ENCODE measurements at places on chromosomes 2 and 18. TPM values are rescaled to one million over a fixed set of nuclear protein-coding genes. Genes with fewer than 3 reads are reported as not detected.

Gene ZEB2
- 8.3 TPM for total RNA-seq

Gene SIGLEC15
- 0.41 TPM for total RNA-seq

Gene PLCL1
- 2.0 TPM for total RNA-seq

Gene PTPRN
- 17.5 TPM for total RNA-seq

Gene SP100
- total RNA-seq, result 41.8 TPM

DNA sequence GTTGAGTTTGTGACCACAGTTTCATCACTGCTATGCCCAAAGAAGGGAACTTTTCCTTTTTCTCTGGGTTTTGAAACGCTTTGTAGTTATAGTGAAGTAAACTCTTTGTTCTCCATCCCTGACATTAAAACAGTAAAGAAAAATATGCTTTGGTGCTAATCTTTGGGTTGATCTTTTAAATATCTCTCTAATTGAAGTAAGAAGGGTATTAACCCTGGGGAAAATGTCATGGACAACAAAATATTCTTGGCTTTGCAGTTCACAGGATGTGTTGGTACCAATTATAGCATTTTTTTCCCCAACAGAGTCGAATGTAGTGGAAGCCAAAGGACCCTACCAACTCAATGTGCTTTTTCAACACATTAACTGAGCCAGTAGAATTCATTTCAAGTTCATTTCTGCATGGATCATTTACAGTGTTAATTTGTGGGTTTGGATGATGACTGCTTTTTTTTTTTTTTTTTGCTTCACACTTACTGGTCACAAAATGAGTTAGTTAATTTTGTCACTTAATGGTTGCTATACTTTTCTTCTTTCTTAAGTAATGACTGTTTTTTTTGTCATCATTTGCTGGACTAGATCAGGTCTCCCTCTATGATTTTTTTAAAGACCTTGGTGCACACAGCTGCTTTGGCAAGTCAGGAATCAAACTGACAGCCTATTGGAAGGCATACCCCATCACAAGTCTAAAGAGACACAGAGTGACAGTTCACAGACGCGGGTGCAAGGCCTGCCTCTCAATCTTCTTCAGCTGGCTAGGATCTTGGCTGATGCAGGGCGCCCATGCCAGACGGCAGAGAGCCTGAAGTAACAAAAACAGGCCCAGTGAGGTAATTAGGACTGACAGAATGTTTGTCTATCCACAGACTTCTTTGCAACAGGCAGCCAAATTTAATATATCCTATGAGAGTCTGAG, 98.8 kb upstream of the MMADHC start:
- DNase-seq, result no peak

GRCh38 chr2:193253014-193253530, 1058.3 kb upstream of the TMEFF2 start:
- no peak for DNase-seq

DNA sequence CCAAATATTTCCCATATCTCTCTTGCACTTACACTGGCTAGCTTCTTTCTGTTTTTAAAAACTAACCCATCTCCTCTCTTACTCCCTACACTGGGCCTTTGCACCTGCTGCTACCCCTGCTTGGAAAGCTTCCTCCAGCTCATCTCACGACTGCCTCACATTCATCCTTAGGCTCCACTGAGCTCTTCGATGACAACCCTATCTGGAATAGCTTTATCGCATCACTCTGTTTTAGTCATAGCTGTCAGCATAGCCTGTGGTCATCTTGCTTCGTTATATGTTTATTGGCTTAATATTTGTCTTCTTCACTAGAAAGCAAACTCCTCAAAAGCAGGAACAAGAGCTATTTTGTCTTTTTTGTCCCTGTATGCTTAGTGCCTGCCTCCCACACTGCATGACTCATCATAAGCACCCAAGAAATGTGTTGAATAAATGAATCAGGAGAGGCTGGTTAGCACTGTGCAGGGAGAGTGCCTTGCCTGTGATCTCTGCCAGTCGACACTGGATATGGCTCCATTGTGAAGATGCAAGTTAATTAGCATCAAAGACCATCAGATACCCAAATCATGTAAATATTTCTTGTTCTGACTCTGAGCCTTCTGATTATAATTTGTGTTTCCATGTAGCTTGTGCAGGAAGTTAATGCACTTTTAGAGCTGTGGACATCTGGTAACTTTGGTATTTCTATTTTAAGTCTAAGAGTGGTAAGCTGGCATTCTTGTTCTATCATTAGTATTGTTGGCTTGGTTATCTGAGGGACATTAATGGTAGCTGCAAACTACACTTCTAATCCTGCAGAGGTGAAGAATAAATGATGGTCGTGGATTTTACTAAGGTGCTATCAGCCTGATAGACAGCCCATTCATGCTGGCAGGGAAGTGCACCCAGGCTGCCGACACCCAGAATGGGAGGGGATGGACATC, 10.3 kb upstream of the DYTN start:
- no peak for DNase-seq

- no peak for DNase-seq
These were observed 309.5 kb downstream of the PIK3C3 start for GRCh38 chr18:42264497-42264896.

GRCh38 chr2:162382278-162382677, 38.3 kb downstream of the GCA start:
- DNase-seq, result no peak

GRCh38 chr2:44559108-44559507, 197.4 kb downstream of the CAMKMT start:
- DNase-seq, result no peak

DNA sequence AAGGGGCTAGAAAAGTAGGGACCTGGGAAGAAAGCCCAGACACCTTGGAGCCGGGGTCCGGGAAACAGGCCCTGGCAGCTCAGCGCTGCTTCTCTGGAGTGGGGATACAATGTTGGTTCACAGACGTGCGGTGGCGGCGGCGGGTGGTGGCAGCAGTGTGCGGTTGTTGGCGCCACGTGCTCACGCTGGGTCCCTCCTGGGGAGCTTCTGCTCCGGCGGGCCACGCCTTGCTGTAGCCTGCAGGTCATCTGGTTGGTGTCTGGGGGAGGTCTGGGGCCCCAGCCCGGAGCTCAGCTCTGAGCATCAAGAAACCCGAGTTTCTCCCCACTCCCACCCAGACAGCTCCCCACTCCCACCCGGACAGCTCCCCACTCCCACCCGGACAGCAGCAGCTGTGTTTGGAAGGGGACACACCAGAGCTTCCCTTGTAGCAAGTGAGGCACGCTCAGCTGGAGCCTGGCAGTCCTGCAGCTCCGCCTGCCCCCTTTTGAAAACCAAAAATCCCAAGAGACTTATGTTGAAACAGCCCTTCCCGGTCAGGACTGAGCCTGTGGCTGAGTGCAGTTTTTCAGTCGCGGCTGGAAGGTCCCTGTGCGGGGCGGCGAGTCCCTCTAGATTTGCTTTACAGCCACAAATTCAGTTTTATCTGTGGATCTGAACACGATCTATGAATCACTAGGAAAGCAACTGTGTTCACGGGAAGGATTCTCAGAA, 46.9 kb downstream of the NFATC1 start:
- DNase-seq, result no peak
